ENCODE measurements at places on chromosomes 2 and 18.

GRCh38 chr2:48890454-48891131, 135.1 kb upstream of the LHCGR start:
- no peak for DNase-seq

DNA sequence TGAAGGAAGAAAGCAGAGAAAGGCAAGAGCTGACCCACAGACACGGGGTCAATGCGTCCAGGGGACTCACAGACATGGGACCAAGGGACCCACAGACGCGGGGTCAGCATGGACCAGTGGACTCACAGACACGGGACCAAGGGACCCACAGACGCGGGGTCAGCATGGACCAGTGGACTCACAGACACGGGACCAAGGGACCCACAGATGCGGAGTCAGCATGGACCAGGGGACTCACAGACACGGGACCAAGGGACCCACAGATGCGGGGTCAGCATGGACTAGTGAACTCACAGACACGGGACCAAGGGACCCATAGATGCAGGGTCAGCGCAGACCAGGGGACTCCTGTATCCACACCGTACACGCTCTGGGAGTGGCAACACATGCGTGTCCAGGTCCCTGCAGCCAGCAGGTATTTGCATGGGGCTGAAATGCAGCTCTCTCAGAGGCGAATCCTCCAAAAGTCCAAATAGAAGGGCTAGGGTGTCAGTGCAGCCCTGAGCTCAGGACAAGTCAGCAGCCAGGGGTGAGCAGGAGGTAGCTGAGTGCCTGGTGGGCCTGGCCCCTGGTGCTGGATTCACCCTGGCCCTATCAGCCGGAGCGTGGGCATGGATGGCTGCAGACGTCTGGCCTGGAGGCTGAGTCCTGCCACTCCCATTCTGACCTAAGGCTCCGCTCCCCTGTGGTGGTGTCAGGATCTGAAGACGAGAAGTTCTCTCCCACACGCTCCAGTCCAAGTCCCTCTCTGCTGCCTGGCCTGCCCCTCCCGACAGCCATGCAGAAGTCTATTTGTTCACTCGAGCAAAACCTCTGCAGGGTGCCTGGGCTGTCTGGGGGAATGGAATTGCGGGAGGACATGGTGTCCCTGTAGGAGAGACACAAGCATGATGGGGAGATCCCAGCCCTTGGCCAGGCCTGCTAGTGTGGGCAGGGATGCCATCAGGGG, 28.5 kb downstream of the TMEM18 start:
- DNase-seq, result no peak

DNA sequence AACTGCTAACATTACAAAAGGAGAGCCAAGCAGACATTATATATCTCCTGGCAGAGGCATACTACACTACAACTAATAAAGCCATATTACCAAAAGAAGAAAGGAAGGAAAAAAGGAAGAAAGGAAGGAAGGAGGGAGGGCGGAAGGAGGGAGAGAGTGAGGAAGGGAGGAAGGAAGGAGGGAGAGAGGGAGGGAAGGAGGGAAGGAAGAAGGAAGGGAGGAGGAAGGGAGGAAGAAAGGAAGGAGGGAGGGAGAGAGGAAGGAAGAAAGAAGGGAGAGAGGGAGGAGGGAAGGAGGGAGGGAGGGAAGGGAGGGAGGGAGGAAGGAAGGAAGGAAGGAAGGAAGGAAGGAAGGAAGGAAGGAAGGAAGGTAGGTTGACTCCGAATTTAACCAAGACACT, 133.4 kb downstream of the PDE11A start:
- no peak for DNase-seq

- DNase-seq, result no peak
Measured at GRCh38 chr2:176479961-176480360, 210.7 kb downstream of the MTX2 start.

DNA sequence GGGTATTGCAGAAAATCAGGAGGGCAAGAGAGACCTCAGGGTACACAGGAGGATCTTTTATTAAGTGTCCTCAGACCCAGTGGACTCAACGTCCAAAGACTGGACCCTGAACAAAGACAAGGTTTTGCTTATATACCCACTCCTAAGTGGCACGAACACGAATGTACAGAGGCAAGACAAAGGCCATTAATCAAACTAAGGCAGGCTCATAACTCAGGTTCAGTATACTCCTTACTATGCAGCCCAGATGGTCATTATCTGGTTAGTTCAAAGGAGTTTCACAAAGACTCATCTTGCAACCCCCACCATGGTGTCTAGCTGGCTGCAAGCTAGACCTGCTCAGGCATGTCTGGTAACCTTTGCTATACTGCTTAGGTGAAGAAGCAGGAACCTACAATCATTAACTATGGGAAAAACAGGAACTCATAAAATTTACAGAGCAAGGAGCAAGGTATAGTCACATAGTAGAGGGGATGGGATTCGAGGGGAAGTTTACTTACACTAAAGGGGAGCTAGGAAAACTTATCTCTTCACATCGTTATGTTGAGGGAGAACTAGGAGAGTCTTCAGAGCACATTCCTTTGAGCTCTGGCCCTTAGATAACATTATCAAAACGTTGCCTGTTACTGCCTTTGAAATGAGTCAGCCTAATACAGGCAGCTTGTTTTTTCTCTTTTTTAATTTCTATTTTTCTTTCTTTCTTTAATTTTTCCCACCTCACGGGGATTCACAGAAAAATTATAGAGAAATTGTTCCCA, 33.9 kb downstream of the SLC4A3 start:
- no peak for DNase-seq

DNA sequence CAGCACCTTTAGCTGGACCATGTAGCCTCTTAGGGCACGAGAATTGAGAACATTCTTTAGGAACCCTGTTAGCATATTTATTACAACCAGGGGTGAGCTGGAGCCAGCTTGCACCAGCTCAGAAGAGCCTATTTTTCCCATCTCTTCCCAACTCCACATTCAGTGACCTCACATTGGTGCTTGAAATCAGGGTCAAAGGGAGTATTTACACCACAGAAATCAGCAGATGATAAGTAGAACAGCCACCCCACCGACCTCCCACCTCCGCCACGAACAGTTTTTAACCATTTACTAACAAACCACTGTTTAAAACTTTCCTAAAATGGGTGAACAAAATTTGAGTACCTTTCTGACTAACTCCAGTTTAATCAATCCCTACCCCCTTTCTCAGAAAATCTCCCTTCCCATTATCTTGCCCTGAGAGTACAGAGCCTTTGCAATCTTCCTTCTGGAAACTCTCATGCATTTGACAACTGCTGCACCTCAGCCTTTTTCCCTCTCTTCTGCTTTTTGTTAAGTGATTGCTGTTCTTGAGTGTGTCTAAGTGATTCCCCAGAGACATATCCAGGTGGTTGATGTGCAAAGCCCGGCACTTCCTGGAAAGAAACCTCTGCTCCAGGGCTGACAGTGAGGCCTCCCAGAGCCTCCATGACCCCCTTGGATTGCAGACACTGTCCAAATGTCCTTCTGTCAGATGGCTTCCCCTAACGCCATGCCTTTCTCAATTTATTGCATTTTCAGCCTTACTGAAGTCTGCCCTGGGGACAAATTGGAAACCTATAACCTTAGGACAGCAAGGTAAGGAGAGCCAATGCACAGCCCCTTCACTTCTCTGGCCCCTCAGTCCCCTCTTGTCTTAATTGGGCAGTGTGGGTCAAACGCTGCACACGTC, 389.5 kb upstream of the TNP1 start:
- DNase-seq, result no peak

DNA sequence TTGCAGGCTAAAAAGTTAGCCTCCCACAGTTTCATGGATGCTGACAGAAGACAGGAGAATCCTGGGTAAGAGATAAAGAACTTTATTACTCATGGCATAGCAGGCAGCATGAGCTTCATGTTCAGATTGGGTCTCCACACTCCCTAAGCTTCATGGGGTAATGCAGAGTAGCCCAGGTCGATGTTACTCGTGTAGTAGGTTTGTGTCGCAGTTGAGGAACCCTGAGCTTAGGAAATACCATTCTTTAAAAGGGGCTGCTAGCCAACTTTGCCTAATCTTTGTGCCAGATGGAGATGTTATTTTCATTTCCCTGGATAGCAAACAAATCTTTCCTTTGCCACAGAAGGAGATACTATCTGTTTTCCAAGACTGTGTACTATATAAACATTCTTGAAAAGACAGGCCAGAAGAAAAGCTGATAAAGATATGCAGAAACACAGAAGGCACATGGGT, 117.6 kb downstream of the LTBP1 start:
- no peak for DNase-seq

DNA sequence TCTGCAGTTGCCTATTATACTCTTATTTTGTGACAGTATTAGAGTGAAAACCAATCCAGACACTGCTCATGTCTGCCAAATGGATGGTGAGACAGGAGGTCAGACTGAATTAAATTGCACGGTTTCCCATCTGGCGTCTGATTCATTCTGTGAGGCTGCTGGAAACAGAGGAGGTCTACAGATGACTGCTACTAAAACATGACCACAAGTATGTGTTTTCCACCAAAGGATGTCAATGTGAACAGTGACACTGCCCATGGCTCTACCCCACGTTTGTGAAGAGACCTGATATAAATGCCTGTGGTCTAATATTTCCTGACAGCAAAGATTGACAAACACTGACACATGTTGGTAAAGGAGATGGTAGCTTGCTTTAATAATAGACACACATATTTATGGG, 104.3 kb upstream of the ST6GAL2 start:
- no peak for DNase-seq

All from NCI-H1417 treated with DMSO at 0.1 percent for 48 hours (cell line).